ENCODE measurements at places on chromosomes 4 and X.

DNA sequence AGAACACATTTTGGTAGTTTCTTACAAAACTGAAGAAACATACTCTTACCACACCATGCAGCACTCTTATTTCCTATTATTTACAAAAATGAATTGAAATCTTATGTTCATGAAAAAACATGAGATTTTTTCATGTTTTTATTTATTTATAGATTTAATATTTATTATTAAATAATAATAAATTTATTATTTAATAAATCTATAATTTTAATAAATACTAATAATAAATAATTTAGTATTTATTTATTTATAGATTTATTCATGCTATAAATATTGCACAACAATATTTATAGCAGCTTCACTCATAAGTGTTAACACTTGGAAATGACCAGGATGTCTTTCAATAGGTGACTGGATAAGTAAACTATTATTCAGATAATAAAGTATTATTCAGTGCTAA, 91.6 kb upstream of the CPXCR1 start:
- DNase-seq = no peak

GRCh38 chr4:64200001-64200555, 209.2 kb downstream of the TECRL start:
- no peak for DNase-seq

DNA sequence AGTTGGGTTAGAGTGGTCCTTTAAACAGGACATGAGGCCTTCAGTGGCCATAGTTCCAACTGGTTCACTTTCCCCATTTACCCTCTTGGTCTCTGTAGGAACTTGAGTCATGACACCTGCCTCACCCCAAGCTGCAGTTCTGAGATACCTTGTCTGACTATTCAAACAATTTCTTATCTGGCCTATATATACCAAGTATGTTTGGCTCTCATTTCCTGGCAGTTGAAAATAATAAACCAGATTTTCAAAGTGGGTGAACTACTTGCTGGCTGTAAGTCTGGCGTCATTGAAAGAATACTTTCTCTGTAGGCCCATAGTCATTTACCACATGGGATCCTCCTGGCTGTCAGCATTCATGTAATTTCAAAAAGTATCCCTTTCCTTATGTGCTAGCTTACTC, 228.8 kb downstream of the SHROOM3 start:
- no peak for DNase-seq

GRCh38 chr4:165010991-165011390, 20.8 kb upstream of the TRIM60 start:
- no peak for DNase-seq

- no peak for DNase-seq
Observed at GRCh38 chr4:1381944-1382541, 24.2 kb downstream of the NKX1-1 start.

- no peak for DNase-seq
Observed at GRCh38 chrX:38293741-38294140, 33.6 kb downstream of the RPGR start.

DNA sequence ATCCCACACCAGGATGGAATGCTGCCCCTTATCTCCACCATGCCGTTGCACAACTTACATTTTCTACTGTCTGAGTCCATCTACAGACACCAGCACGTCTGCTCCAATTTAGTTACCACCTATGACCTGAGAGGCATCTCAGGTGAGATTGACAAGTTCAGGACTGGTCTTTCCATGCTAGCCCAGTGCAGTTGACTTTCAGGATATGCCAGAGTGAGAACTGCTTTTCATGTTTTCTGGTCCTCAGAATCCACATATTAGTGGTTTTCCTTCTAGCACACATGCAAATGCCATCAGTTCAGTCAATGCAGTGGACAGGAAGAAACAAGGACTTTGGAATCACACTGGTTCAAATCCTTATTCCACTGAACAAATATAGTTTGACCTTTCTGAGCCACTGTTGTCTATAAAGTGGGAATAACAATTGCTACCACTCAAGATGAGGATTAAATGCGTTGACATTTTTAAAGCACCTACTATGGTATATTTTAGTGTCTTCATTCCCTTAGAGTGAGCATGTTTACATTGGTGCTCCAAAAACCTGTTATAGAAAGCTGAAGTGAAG, 38.1 kb upstream of the ANXA3 start:
- DNase-seq = no peak

GRCh38 chr4:99807666-99808065, 9.0 kb upstream of the DAPP1 start:
- DNase-seq = no peak

DNA sequence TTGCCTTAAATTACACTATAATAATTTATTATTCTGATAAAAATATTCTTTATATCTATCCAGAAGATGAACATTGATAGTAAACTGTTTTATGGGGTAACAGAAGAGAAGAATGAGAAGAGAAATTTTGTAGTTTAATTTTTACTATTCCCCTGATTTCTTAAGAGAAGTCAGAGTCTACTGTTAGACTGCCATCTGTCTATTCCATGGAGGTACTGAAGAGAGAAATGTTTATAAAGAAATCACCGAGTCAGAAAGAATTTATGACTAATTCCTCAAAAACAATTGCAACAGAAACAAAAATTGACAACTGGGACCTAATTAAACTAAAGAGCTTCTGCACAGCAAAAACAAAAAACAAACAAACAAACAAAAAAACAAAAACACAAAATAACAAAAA, 149.9 kb downstream of the FGF16 start:
- DNase-seq = no peak

DNA sequence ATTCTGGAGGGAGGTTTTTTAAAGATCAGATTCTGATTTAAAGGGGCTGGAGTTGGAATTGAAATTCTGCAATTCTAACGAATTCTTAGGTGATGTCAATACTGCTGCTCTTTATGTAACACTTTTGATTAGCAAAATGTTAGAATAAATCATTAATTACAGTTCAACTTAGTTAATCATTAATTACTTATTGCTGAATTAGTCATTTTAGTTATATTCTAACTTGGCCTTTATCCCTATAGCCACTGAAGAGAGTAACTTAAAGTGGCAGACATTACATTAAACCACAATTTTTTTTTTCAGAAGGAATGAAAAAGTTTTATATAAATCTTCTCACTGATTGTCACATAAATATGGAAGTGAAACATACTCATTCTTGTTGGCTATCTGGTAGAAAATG, 206.6 kb upstream of the ITM2A start:
- DNase-seq = no peak

- no peak for DNase-seq
Observed at GRCh38 chr4:26525771-26526150, 35.5 kb upstream of the CCKAR start.

DNA sequence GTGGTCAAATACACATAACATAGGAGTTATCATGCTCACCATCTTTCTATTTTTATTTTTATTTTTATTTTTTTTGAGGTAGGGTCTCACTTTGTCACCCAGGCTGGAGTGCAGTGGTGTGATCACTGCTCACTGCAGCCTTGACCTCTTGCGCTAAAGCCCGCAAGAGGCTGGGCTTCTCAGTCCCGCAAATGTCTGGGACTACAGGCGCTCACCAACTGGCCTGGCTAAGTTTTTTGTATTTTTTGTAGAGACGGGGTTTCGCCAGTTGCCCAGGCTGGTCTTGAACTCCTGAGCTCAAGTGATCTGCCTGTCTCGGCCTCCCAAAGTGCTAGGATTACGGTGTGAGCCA, 295 bp upstream of the TLR10 start:
- DNase-seq = no peak

- DNase-seq = no peak
Observed at GRCh38 chr4:26520728-26521450, 30.6 kb upstream of the CCKAR start.

- no peak for DNase-seq
Observed at GRCh38 chrX:122203399-122203798, 980.7 kb upstream of the GRIA3 start.

DNA sequence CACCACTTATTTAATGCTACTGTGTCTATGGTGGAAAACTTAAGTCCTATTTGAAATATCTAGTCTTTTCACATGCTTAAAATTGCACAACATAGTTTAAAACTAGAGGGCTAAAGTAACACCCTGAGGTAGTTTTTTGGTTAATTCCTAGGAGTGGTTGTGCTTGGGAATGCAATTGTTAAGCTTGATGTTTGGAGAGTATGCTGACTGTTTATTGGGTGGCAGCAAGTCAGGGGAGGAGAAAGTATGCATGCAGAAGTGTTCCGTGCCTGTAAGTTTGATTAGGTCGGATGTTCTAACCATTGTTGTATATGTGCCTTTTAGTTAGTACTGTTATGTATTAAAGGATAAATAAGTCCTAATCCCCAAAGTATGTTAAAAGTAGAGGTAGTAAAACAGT, 40.5 kb downstream of the CXCL8 start:
- no peak for DNase-seq

DNA sequence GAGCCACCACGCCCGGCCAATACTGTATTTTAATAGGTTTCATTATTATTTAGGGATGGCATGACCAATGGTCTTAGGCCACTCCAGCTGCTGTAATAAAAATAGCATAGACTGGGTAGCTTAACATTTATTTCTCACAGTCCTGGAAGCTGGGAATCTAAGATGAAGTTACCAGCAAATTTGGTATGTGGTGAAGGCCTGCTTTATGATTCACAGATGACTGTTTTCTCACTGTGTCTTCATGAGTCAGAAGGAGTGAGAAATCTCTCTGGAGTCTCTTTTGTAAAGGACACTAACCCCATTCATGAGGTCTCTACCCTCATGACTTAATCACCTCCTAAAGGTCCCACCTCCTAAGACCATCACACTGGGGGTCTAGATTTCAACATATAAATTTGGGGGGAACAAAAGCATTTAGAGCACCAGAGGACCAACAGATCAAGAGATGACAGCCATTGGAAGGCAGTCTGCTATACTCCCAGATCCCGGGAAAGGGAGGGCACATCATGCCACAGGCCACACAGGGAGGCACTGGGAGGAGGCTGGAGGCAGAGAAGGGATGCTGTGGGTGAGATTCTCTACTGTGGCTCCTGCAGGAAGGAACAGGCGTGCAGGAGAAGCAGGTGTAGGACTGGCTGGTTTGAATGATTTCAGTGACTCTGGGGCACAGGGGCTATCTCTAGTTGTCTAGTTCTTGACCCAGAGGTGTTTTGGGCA, 335.8 kb upstream of the SFRP2 start:
- no peak for DNase-seq

DNA sequence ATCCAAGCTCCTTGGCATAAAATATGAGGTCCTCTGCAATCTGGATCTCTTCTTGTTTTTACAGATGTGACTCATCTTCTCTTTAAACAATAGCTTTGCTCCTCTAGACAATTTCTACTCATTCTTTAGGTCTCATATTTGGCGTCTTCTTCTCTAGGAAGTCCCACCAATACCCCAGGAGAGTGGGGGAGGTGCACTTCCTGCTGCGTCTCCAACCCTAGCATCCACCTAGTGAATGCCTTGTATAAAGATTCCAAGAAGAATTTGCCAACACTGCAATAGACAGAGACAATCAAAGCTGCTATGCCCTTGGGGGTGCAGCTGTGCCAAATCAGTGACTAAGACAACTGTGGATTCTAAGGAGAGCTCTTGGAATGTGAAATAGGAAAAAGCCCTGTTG, 45.7 kb upstream of the SLC10A7 start:
- DNase-seq = no peak

- DNase-seq = no peak
Observed at GRCh38 chrX:8126092-8126491, 45.0 kb downstream of the VCX2 start.

DNA sequence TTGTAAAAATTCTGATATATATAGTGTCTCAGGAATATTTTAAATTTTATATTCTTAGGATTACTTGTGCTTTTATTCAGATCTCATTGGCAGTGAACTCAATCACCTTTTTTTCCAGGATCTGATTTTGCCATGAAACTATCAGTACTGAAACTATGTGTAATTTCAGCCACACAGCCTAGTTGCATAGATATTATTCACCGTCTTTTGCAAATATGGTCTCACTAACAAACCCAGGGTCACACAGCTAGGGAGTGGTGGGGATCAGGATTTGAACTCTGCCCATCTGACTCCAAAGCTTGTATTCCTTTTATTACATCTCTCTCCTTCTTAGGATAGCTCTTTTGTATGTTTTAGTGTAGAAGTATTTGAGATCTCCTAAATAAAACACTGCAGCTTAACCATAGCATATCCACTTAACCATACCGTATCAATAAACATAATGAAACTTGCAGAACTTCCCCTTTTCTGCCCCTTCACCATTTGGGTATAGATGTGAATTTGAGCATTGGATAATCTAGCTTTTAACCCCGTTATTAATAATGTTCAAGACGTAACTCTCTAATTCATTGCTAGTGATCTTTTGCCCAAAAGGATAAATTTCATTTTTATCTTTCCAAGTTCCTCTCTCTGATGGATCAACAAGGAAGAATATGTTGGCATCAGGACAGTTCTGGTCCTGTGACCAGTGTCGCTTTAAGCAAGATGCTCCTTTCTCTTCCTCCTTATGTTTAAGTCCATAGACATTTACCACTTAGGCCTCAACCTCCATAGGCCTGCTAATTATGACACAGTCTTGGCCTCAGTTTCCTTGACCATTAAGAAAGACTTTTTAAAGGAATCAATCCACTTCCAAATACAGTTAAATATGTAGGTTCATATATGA, 74.6 kb downstream of the RAPGEF2 start:
- no peak for DNase-seq

GRCh38 chr4:123996718-123997510, 600.3 kb downstream of the SPRY1 start:
- no peak for DNase-seq

GRCh38 chr4:4948370-4948769, 70.9 kb downstream of the CYTL1 start:
- no peak for DNase-seq

DNA sequence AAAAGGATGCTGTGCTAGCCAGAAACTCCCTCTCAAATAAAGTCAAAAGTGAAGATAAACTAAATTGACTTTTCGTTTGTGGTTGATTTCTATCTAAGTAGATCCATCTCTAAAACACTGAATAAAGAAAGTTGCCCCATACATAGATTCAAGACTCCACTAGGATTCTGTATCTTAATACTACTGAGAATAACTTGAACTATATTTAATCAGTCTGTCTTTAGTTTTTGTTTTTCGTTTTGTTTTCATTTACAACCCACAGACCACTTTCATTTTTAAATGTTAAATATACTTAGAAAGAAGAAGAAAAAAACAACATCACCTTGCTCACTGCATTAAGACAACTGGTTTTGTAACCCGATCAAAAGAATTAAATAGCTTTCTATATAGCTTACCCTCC, 655.0 kb downstream of the RPA4 start:
- no peak for DNase-seq

- no peak for DNase-seq
Observed at GRCh38 chr4:151738720-151739517, 21.9 kb downstream of the GATB start.

GRCh38 chr4:101205916-101206315, 141.4 kb downstream of the PPP3CA start:
- no peak for DNase-seq

DNA sequence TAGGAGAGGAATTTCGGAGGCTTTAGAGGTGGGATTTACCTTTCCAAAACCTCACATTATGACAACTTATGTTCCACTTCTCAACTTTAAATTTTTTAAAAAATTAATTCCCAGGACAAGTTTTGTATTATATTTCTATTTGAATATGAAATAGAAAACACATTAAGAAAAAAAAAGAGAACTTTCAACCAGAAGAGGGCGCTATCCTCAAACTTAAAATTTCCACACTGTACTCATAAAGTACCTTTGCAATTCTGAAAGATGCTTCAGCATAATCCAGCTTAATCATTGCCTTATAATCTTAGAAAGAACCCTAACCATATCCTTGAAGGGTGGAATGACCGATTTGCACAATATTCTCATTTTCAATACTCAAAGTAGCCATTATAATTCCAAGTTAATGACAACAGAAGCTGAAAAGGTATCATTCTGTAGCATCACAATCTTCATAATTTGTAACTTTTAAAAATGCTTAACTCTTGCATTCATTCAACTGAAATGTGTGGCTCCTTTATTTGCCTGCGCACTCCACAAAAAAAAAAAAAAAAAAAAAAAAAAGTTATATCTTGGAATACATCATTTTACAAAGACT, 158.0 kb downstream of the KCNIP4 start:
- DNase-seq = no peak

Data from cerebellar nuclear complex (tissue), 1 donor.